Left ventricle myocardium inferior (tissue), 1 donor: ENCODE measurements at places on chromosomes 12 and 14. TPM values are rescaled to one million over a fixed set of nuclear protein-coding genes. Genes with fewer than 3 reads are reported as not detected.

DNA sequence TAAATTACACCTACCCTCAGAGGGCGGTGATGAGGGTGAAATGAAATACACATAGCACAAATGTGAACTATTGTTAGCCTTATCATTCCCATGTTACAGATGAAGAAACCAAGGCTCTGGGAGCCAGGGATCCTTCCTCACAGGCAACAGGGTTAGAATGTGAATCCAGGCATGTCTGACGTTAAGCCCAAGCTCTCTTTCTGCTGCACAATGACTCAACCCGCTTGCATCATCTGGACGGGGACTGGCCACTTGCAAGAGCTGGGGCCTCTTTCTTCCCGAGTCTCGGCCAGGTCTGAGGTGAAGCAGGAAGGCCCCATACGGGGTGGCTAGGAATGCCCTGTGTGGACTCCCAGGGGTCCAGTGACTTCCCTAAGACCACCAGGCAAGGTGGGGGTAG is 105.2 kb downstream of the RBM19 start:
- no peak overlapping the region for H3K27ac ChIP-seq
- no peak overlapping the region for H3K4me3 ChIP-seq
- peaks cover 7% of the 10 kb centered on the region for H3K4me1 ChIP-seq
- H3K36me3 ChIP-seq: peaks cover 14% of the 10 kb centered on the region
- DNase-seq: no peak

DNA sequence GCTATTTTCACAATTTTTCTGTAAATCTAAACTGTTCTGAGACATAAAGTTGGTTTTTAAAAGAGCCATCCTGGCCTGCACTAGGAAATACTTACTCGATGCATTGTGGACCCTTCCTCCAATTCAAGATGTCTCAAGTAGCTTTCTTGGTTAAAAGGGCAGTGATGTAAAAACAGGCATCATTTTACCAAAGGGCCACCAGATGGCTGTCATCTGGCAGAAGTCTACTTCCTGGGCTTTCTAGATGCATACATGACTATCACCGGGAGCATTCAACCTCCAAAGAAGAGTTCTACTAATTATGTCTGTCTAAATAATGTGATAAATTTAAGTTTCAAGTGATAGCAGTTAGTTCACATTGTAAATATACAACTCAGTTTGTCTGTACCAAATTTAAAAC is 96.8 kb upstream of the FRMD6 start:
- no peaks in the 10 kb centered on the region for H3K36me3 ChIP-seq
- DNase-seq: no peak
- H3K4me3 ChIP-seq: no peak overlapping the region
- no peak overlapping the region for H3K27ac ChIP-seq
- no peaks in the 10 kb centered on the region for H3K27me3 ChIP-seq

DNA sequence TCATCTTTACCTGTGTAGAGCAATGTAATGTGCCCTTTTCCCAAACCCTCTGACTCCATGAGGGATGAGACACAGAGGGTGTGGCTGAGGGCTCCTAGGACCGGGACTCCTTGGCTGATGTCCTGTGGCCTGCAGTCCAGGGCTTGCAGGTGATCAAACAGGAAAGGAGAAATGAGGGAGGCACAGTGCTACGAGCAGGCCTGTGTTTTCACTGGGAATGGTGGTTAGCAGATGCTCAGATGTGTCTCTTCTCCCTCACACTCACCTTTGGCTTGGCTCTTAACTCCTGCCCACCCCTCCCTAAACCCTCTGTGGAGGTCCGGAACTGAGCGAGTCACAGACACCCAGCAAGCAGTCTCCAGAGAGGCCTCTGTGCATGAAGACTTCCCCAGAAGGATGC is 254.4 kb downstream of the DAD1 start:
- H3K4me1 ChIP-seq: peaks cover 24% of the 10 kb centered on the region
- H3K27ac ChIP-seq: no peak overlapping the region
- H3K36me3 ChIP-seq: no peaks in the 10 kb centered on the region

DNA sequence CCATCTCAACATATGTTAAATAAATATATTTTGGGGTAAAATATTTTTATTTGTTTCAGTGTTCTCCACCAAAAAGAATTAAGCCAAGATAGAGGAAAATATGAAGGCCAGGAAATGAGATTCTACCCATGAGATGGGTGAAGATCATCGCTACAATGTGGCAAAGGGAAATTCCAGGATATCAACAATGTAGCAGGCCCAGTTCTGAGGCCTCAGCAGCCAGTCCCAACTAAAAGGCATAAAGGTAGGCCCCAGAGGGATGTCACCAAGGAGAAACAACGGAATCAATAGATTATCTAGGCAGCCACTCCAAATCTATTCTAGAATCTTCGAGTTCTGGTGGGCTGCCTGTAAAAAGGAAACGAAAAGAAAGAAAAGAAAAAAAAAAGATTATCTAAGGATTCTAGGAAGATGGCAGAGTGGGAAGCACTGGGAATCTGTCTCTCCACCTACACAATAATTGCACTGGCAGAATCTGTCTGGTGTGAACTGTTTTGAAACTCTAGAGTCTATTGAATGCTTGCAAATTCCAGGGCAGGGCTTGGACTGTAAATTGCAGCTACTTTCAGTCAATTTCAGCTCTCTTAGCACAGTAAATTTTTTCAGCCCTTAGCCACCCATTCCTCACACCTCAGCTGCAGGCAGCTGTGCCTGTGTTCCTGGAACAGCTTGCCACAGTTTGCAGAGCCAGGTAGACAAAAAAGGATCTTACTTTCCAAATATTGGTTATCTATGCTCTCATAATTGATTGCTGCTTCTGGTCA is 33.1 kb upstream of the MMP19 start:
- no peaks in the 10 kb centered on the region for H3K4me1 ChIP-seq
- no peaks in the 10 kb centered on the region for H3K27me3 ChIP-seq
- no peak overlapping the region for H3K27ac ChIP-seq
- no peak overlapping the region for H3K4me3 ChIP-seq
- H3K36me3 ChIP-seq: no peaks in the 10 kb centered on the region

GRCh38 chr14:70789361-70789760 is 20.0 kb downstream of the MAP3K9 start:
- no peaks in the 10 kb centered on the region for H3K36me3 ChIP-seq
- H3K4me1 ChIP-seq: no peaks in the 10 kb centered on the region
- H3K27ac ChIP-seq: no peak overlapping the region
- DNase-seq: no peak
- peaks cover 5% of the 10 kb centered on the region for H3K27me3 ChIP-seq
- H3K4me3 ChIP-seq: no peak overlapping the region

GRCh38 chr14:88322504-88323085 is 474 bp downstream of the KCNK10 start:
- peaks cover 20% of the 10 kb centered on the region for H3K4me1 ChIP-seq
- H3K36me3 ChIP-seq: no peaks in the 10 kb centered on the region
- peaks cover 100% of the 10 kb centered on the region for H3K27me3 ChIP-seq
- H3K27ac ChIP-seq: no peak overlapping the region

DNA sequence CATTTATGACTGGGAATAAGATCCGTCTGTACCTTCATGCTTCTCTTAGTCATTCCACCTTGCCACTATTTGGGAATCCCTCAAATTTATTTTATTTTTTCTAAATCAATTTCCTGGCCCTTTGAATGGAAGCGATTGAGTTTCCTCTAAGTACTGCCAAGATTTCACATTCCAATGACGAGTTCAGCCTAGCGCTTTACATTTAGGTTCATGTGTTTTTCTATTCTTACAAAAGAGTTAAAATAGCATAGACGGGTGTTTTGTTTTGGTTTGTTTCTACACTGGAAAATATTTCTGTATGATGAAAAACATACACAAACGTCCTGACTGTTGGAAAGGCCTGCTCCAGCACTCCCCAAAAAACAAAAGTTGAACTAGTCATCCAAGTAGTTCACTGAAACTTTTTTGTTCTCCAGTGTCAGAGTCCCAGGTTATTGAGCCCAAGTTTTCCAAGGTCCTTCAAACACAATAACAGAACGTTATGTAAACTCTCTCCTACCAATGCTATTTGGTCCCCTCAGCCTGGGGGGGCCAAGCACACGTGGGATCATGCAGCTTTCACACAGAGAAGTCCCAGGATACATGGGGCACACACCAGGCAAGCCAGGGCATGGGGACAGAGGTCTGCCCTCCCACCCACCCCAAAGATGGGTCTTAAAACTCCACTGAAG is 74.8 kb upstream of the FOXN3 start:
- H3K4me3 ChIP-seq: no peak overlapping the region
- H3K27me3 ChIP-seq: no peaks in the 10 kb centered on the region
- no peak overlapping the region for H3K27ac ChIP-seq
- no peak for DNase-seq
- peaks cover 42% of the 10 kb centered on the region for H3K4me1 ChIP-seq

DNA sequence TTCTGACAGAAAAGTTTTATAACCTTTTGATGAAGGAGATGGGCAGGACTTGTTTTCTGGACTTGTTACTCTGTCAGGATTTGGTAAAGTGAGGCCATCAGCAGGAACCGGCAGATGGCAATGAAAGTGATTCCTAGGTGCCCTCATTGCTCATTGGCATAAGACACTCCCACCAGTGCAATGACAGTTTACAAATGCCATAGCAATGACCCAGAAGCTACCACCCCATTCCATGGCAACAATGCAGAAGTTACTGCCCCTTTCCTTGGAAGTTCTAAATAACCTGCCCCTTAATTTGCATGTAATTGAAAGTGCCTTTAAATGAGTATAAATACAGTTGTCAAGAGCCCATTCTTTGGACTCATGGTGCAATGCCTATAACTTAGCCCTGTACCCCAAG is 222.6 kb downstream of the CEP128 start:
- no peaks in the 10 kb centered on the region for H3K36me3 ChIP-seq
- no peak for DNase-seq
- H3K4me1 ChIP-seq: no peaks in the 10 kb centered on the region

GRCh38 chr12:12736759-12737676 is 19.9 kb downstream of the CDKN1B start:
- DNase-seq: no peak
- H3K4me3 ChIP-seq: no peak overlapping the region
- H3K36me3 ChIP-seq: no peaks in the 10 kb centered on the region

GRCh38 chr12:53276511-53276910 is 8.4 kb downstream of the ESPL1 start:
- H3K4me3 ChIP-seq: no peak overlapping the region
- no peak for DNase-seq
- H3K4me1 ChIP-seq: no peaks in the 10 kb centered on the region
- no peaks in the 10 kb centered on the region for H3K27me3 ChIP-seq

DNA sequence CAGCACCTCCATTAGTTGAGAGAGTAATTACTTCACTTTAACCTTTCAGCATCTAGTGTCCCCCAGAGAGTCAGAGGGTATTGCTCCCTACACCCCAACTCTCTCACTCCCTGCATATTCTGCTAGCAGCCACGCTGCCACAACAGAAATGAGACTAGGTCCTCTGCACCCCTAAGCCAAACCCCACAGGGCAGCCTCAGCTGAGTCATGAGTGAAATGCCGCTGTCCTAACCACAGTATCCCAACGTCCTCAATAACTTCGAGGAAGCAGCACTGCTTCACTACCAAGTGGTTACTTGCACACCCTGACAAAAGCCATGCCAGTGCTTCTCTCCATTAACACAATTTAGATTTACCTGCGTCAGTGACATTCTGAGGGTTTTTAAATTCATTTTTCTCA is 6.9 kb upstream of the LYZ start:
- peaks cover 3% of the 10 kb centered on the region for H3K4me1 ChIP-seq
- no peaks in the 10 kb centered on the region for H3K36me3 ChIP-seq
- DNase-seq: no peak
- H3K27me3 ChIP-seq: no peaks in the 10 kb centered on the region
- no peak overlapping the region for H3K4me3 ChIP-seq

- no peak overlapping the region for H3K4me3 ChIP-seq
- DNase-seq: no peak
- H3K27me3 ChIP-seq: no peaks in the 10 kb centered on the region
- H3K36me3 ChIP-seq: no peaks in the 10 kb centered on the region
- H3K4me1 ChIP-seq: peaks cover 13% of the 10 kb centered on the region
- H3K27ac ChIP-seq: no peak overlapping the region
These were observed 77.8 kb downstream of the SLC24A4 start for GRCh38 chr14:92400579-92401444.

DNA sequence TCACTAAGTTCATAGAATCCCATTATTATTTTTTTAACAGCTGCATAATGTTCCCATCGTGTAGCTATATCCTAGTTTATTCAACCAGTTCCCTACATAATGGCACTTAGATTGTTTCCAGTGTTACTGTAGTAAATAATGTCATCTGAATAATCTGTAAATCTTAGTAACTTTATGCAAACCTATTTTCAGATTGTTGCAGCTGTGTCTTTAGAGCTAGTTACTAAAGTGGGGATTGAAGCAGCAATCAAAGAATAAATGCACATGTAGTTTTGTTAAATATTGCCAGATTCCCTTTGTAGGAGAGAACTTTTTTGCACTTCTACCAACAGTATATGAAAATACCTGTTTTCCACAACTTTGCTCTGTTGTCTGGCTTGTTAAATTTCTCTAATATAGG is 13.1 kb downstream of the ARID2 start:
- peaks cover 17% of the 10 kb centered on the region for H3K4me1 ChIP-seq
- H3K36me3 ChIP-seq: peaks cover 6% of the 10 kb centered on the region
- DNase-seq: no peak
- H3K27ac ChIP-seq: no peak overlapping the region

DNA sequence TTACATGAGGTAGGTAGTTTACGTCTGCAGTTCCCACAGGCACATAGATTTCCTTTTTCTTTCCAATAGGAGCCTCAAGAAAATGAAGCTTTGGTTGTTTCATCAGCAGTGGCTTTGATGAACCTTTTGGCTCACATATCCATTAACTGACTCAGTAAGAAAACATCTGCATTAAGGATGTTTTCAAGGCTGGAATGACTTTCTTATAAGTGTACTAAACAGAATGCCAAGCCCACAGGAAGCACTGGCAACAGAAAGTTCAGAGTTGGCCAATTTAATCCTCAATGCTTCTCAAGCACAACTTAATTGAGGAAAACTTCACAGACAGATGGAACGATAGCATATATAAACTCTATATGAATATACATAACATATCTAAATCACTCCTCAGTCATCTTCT is 63.5 kb downstream of the ST8SIA1 start:
- H3K36me3 ChIP-seq: no peaks in the 10 kb centered on the region
- no peak overlapping the region for H3K4me3 ChIP-seq

- no peak for DNase-seq
- H3K27me3 ChIP-seq: no peaks in the 10 kb centered on the region
- no peak overlapping the region for H3K4me3 ChIP-seq
These were observed 12.2 kb downstream of the SLC48A1 start for GRCh38 chr12:47785036-47785886.

DNA sequence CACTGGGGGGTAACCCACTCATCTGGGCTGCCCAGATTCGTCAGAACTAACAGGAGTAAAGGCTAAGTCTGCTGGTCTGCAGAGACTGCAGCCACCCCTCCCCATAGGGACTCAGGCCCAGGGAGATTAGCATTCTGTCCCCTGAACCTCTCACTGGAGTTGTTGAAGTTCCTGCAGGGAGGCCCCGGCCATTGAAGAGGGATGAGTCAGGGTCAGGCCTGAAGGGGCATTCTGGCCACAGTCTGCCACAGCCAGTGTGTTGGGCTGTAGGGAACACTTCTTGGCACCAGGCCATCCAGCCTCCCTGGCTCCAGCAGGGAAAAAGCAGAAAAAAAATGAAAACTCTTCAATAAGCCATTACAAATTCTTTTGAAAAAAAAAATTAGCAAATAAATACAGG is 35.3 kb downstream of the KLRK1 start:
- H3K36me3 ChIP-seq: no peaks in the 10 kb centered on the region
- H3K4me1 ChIP-seq: no peaks in the 10 kb centered on the region
- no peaks in the 10 kb centered on the region for H3K27me3 ChIP-seq
- DNase-seq: no peak
- H3K27ac ChIP-seq: no peak overlapping the region

GRCh38 chr12:16939871-16940306 is 333.9 kb upstream of the LMO3 start:
- H3K27me3 ChIP-seq: no peaks in the 10 kb centered on the region
- H3K36me3 ChIP-seq: no peaks in the 10 kb centered on the region

The KRT8 gene
- 63.4 TPM for total RNA-seq

The CDH24 gene
- 2.1 TPM for total RNA-seq

The CCDC177 gene
- total RNA-seq: not detected

The KLHL33 gene
- total RNA-seq: 0.33 TPM

The ANKS1B gene
- 1.6 TPM for total RNA-seq

The ACSM4 gene
- not detected for total RNA-seq

The JPH4 gene
- total RNA-seq: 0.19 TPM
